ENCODE measurements at places on chromosomes 6 and 20.

DNA sequence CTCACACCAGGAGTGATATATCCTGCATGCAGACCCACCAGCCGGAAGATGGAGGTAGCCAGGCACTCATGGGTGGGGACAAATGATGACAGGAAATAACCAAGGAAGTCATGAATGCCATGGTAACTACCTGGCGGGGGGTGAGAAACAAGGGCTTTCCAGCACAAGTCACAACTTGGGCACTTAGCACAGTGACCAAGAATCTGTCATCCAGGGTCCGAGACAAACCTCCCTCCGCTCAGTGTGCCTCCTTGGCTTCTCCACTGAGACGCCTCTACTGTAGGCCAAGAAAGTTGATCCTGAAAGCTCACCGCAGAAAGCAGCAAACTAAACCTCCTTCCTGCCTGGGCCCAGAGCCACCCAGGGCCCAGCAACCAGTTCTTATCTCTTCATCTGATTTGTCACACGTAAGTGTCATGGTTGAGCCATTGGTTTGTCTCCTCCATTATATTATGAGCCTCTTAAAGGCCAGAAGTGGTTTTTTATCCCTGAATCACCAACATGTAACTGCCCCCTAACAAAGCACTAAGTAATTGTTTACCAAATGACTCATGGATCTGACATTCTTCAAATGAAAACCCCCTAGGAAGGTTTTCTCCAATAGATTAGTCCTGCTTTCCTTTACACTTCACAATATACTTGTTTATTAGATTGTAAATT lies 84.3 kb upstream of the TAB2 start:
- DNase-seq: no peak

DNA sequence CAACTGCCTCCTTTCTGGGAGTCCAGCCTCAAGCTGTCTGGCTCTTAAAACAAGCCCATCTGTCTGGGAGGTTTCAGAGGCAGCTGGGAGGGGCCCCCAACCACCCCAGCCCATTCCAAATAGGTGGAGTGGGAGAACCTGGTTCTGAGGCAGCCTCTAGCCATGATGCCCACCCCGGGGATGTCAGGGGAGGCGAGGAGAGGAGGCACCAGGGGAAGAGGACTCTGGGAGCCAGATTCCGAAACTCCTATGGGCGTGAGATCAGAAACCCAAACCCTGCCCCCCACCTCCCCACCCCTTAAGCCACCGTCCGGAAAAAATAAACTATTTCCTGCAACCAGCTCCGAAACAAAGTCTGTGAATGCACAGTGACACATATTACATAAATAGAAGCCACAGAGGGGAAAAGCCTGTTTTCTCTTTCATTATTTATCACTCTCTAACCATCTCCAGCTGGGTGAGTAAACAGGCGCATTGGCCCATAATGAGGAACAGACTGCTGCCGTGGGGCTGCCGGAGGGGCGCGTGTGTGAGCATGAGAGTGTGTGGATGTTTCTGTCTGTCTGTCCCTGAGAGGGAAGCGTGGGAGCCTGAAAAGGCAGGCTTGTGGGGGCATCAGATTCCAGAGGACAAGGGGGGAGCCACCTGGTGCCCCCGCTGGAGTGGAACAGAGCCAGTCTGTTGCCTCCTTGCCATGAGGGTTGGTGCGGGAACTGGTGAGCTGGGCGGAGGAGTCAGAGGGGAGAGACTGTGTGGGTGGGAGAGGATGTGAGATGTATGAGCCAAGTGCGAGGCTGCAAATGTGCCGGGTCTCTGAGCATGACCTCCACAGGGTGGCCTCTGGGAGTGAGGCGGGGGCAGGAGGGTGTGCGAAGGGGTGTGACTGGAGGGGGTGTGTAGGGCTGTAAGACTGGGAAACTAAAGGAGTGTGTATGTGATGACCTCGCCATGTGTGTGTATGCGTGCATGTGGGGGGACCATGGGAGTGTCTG lies 14.3 kb upstream of the FOXP4 start:
- DNase-seq: no peak

DNA sequence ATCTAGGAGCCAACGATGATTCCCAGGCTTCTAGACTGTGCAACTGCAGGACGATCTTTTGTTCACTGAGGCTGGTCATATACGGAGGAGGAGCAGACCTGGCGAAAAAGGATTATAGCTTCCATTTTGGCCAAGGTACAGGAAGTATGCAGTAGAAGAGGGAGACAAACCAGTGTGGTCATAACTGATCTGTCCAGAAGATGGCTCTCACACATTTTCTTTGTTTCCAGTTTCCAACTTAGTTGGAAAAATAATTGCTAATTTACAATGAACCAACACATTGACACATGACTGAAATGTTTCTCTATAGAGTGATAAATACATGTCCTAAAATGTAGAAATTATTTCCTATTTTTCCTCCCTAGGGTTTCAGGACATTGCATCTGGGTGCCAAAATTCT lies 364.1 kb upstream of the BTBD3 start:
- DNase-seq: no peak

DNA sequence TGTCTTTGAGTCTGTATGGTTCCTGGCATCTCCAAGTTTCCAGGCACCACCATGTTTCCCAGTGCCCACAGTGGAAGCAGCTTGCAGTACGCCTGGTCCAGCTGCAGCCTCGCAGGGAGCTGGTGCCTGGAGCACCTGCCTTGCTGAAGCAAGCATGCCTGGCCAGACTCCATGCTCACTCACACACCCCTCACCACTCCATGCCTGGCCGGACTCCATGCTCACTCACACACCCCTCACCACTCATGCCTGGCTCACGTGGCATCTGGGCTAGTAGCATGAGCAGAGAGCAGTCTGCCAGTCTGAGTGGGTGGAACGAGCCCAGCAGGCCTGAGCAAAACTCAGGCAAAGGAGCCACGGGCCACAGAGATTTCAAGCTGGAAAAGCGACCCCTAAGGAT lies 214.3 kb downstream of the TFAP2C start:
- no peak for DNase-seq

GRCh38 chr6:21633511-21634109 lies 40.1 kb downstream of the SOX4 start:
- no peak for DNase-seq

DNA sequence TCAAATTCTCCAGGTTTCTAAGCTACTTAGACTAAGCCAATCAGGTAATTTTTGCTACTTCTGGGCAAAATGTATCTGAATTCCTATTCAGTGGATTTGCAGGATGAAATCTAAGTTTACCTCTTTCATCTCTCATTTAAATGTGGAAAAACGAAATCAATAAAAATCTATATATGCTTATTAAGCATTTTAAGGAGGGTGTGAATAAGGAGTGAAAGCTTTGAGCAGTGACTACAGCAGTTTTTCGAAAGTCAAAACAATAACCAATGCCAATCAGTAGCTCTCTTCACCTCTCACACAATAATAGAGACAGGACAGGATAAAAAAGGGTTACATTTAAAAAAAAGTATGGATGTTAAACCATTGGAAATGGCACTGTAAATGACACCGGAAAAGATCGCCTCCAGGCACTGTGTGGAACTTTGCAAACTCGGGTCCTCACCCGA lies 476 bp upstream of the BCKDHB start:
- no peak for DNase-seq

DNA sequence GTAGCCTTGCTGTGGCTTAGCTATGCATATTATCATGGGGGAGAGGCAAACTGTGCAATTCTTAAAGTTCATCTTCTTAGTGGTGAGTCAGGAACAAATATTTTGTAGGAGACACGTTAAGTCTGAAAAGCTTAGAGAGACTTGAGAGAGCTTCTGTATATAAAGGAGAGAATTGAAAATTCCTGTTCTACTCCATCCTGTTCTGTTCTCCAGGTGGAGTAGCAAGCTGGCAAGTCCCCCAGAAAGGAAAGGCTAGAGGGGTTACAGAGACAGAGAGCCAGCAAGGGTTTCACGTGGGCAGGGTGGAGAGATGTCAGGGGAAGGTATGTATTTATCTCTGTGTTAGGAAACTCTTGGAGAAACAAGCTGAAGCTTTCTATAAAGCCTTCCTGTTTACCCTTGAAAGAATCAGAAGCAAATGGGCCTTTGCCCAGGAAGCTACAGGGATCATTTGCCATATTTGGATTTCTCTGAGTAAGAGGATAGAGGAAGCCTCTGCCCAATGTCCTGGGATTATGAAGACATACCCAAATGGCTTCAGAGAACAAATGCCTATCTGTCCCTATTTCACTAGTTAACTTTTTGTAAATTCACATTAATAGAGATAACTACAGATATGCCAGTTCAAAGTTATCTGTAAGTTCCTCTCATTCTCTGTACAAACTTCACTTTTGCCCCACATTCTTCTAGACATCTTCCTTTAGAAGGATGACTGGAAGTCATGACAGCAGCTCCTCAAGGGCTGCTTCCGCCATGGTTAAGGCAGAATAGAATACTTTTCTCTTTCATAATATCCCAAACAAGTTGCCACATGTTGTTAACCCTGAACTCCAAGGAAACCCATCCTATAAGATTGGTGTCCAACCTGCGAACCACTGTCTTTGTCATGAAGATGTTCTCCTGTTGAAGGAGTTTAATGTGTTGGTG lies 126.7 kb upstream of the NEDD9 start:
- DNase-seq: no peak

GRCh38 chr6:167706313-167707109 lies 120.2 kb upstream of the AFDN start:
- no peak for DNase-seq

- no peak for DNase-seq
Observed at GRCh38 chr20:35088231-35089145, 4.1 kb downstream of the TRPC4AP start.

DNA sequence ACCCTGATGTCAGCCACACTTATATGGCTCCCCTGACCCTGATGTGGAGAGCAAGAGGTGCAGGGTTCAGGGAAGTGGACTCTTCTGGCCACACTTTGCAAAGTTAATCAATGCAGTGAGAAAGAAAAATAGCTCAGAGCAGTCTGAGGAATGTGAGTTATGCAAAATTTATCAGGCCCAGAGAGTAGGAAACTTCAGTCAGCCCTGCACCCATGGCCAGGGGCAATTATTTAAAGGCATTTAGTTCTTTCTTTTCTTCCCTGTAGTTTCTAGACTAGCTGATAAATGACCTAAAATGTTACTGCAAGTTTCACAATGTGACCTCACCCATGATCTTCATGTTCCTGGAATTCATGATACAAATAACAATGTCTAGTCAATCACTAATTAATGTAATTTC lies 143.7 kb upstream of the GGTLC1 start:
- DNase-seq: no peak

GRCh38 chr6:162471842-162472241 lies 255.7 kb downstream of the PRKN start:
- DNase-seq: no peak

DNA sequence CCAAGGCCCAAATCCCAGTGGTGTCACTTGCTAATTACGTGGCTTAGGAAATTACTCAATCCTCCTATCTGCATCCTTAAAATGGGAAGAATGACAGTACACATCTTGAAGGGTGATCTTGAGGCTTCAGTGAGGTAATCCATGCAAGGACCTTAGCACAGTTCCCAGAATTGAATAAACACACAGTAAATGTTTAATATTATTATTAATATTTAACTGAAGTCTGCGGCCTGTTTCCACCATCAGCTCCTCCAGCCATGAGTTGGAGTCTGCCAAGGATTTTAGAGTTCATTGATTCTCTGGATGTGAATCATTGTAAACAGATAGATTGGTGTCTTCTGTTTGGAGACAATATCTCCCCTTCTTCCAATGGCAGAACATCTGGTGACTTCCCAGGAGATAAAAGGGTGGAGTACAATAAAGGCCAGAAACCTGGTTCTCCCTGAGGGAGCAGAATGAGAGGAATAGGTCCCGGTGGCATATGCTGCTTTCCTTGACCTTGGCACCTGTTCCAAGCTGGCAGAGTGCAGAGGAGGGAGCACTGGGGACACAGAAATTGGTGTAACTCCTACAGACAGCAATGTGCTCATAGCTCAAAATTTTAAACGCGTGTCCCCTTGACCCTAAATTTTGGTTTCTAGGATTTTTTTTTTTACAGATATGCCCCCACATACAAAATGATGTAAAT lies 25.4 kb downstream of the UNC5CL start:
- no peak for DNase-seq

DNA sequence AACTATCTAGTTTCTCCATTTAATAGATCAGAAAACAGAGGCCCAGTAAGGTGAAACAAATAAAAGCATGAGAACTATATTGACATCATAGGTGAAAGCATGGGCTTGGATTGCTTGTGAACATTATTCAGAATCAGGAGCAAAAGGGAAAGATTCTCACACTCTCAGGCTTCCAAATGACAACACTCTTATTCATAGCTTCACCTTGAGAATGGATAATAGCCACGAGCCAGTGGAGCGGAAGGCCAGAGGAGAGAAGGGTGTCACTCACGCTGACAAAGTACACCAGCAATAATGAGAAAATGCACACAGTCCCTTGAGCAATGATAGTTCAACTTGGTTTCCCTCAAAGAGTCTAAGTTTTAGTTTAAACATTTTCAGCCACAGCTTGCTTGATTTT lies 339.0 kb downstream of the TPBG start:
- DNase-seq: no peak

DNA sequence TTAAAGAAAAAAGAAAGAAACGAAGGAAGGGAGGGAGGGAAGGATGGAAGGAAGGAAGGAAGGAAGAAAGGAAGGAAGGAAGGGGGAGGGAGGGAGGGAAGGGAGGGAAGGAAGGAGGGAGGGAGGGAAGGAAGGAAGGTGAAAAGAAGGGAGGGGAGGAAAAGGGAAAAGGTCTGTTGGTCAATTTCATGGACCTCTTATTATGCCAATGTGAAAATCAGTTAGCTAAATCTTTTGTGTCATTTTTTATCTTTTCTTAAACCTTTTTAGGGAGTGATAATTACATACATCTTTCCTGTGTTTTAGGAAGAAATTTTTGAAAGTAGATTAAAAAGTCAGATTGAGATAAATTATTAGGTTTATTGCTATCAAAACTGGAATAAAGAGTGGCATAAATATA lies 670.2 kb upstream of the CITED2 start:
- no peak for DNase-seq

DNA sequence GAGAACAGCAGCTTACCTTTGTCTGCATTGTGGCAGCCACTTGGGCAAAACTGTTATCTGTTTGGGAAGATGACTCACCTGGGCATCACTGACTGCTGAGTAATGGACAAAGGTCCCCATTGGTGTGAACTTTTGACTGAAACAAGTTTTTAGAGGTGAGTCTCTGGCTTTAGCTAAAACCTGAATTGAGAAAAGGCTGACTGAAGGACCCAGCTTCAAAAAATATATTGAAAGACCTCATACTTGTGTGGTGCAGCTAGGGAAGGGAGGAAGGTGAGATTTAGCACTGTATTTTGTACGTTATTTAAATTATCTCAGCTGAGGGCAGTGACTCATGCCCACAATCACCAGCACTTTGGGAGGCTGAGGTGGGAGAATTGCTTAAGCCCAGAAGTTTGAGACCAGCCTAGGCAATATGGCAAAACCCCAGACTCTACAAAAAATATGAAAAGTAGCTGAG lies 4.5 kb upstream of the CITED2 start:
- no peak for DNase-seq

GRCh38 chr20:41142919-41143318 lies 5.6 kb downstream of the PLCG1 start:
- no peak for DNase-seq

GRCh38 chr6:43347021-43347420 lies 22.4 kb downstream of the ZNF318 start:
- DNase-seq: no peak

Data from H1 (cell line).